ENCODE measurements at places on chromosomes 6 and 20.

DNA sequence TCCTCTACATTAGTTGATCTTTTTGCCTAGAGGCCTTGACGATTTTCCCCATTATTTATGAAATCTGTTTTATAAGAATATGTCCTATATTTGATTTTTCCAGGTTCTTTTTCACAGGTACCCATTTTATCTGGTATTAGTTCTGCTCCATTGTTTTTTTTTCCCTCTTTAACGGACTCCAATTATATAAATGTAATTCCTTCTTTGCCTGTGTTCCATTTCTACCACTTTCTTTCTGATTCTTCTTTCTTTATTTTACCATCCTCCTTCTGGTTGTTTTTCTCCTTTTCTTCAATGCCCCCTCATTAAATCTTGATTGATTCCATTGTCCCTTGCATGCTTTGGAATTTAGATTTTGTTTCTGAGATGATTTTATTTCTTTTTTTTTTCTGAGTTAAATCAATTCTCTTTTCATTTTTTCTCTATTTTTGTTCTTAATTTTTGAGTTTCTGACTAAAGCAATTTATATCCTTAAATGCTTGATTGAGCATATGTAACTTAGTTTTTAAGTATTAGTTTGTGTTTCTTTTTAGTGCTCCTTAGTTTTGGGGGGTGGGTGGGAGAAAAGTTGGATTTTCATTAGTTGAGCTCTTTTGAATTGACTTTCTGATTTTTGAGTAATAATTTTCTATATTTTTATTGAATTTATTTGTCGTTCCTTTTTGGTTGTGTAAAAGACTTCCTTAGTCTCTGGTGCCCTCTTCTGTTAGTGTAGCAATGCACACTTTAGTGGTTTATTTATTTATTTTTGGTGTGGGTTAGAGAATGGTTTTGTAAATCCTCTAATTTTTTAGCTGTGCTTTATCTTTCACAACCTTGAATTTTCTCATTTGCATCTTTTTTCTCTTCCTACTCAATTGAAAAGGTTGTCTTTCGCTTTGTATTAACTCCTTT lies 140.8 kb downstream of the FARS2 start:
- peak; percentile 46 for DNase-seq

- no peak for DNase-seq
Observed at GRCh38 chr6:113115196-113115595, 741.9 kb upstream of the MARCKS start.

DNA sequence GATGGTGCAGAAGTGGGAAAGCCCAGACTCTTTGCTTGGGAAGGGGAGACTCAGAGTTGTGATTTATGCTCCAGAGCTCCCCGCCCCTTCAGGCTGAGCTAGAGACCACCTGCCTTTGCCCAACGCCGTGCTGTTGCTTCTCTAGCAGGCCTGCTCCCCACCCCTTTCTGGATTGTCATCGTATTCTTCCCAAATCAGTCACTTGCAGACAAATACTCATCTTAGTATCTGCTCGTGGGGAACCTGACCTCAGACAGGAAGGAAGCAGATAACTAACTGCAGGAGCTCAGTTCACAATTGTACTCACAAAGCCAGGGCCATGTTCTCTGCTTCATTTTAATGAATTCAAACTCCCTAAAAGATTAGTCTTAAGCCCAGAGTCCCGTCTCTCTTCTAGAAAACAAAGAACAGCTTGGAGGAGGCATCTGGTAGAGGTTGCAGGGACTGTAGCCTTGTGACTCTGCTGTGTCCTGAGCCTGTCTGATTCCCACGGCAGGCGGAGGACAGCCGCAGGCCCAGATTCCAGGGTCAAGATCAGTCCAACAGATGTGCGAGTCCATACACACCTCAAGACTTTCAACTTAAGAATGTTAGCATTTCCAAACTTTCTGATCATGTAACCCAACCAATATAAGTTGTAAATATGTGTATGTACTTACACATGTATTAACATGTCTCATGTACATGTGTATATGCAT lies 57.2 kb upstream of the GGTLC1 start:
- DNase-seq: no peak

GRCh38 chr6:147395158-147395557 lies 113.3 kb upstream of the SAMD5 start:
- DNase-seq: peak; percentile 6

GRCh38 chr6:163416557-163417253 lies 2.2 kb downstream of the QKI start:
- DNase-seq: peak; percentile 88

DNA sequence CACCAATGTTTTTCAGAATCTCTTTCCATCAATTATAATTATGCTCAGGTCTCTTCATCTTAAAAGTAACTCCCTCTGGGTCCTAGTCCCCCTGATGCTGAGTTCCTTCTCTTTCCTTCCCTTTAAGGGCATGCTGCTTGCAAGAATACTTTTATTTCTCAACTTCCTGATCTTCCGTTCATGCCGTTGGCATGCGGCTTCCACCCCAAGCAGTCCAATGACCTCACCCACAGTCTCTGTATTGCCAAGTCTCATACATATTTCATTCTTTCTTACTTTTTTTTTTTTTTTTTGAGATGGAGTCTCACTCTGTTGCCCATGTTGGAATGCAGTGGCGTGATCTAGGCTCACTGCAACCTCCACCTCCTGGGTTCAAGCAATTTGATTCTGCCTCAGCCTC lies 83.5 kb downstream of the NDUFAF5 start:
- no peak for DNase-seq

DNA sequence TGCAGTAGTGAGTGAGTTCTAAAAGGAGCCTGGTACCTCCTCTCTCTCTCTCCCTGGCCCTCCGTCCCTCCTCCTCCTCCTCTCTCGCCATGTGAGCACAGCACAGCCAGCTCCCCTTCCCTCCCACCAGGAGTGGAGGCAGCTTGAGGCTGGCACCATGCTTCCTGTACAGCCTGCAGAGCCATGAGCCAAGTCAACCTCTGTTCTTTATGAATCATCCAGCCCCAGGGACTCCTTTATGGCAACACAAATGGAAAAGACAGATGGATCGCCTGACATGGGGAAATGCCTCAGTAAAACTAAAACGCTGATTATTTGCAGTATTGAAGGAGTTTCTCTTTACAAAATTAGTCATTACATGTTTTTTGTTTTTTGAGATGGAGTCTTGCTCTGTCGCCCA lies 233.7 kb upstream of the ARID1B start:
- no peak for DNase-seq

DNA sequence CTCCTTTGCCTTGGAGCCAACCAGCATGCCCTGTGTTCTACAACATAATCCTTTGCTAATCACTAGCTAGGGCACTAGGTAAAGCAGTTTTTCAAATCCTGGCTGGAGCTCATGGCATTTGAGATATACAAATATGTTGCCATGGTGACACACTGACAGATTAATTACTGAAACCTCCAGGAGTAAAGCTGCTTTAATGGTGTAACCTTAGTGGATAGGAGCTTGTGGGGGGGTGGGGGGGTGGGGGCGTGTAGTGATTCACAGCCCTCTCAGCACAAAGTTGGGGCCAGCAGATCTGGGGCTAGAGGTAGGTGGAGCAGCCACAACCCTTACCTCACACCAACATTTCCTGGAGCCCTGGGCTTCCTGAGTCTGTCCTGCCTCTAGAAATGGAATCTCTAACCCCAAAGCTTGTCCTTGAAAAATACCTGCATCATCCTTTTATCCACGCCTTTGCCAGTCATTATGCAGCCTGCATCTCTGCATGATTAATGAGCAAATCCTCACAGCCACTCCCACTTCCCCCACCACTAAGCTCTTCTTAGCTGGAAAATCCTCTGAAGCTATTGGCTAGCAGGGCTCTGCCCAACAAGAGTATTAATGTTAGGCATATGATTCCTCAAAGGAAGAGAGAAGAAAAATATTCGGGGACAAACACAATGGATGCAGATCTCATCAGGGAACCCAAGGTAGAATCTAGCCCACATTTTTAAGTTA lies 84.5 kb upstream of the PRND start:
- peak; percentile 37 for DNase-seq

- peak; percentile 7 for DNase-seq
Observed at GRCh38 chr6:82145926-82146452, 101.6 kb downstream of the IBTK start.

DNA sequence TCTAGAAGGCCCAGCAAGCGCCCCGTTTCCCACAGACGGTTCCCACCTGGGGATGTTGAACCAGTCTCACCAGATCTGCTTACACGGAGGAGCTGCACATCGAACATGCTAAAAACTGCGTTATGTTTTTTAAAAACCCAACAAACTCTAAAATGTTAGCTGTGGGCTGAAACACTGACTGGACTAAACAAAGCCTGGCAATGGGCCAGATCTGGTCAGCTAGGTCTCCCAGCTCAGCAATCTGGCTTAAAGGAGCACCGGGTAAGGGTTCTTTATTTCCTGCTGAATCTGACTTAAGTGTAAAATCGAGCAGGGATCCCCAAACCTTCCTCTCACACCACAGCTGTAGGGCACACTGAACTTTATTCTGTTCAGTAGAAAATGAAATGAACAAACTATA lies 156.9 kb downstream of the FOXC1 start:
- DNase-seq: no peak

DNA sequence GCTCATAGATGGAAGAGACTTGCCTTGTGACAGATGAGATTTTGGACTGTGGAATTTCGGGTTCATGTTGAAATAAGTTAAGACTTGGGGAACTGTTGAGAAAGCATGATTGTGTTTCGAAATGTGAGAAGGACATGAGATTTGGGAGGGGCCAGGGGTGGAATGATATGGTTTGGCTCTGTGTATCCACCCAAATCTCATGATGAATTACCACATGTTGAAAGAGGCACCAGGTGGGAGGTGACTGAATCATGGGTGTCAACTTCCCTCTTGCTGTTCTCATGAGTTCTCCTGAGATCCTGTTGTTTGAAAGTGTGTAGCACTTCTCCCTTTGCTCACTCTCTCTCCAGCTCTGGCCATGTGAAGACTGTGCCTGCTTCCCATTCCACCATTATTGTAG lies 17.9 kb downstream of the AHI1 start:
- DNase-seq: no peak
